ENCODE measurements at places on chromosomes 11 and 22.

- DNase-seq = no peak
Observed at GRCh38 chr11:23013509-23013908, 153.2 kb upstream of the CCDC179 start.

DNA sequence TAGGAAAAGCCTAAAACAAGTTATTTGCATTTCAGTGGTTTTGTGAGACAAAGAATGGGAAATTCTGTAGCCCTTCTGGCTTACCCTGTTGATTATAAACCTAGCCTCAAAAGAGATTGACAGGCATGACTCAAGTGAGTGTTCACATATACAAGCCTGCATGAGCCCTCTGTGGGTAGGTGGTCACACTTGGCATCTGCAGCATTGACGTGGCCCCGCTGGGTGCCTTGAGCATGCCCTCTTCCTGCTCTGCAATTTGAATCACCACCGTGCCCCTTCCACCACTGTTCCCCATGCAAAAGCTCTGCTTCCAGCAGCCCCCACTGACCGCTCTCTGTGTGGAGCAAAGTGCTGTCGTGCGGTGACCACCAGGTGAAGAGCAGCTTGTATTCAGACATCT lies 21.0 kb upstream of the ADSL start:
- peak; percentile 43 for DNase-seq

- DNase-seq = no peak
Observed at GRCh38 chr11:27039873-27040272, 742 bp upstream of the BBOX1 start.

GRCh38 chr11:69863544-69864200 lies 44.5 kb upstream of the FGF3 start:
- no peak for DNase-seq

DNA sequence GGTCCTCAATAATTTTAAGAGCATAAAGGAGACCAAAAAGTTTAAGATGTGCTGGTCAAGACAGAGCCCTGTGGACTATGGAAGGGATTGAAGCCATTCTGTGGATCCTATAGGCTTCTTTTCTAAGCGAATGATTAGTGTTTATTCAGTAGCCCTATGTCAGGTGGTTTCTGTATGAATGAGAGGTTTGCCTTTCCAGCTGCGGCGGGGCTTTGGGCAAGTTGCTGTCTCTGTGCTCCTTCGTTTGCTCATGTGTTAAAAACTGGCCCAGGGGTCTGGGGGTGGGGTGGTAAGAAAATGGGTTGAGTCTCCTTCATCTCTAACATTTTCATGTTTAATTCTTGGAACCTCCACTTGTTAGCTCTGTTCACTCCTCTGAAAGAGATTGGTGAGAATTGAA lies 105.3 kb downstream of the PTPRJ start:
- no peak for DNase-seq

DNA sequence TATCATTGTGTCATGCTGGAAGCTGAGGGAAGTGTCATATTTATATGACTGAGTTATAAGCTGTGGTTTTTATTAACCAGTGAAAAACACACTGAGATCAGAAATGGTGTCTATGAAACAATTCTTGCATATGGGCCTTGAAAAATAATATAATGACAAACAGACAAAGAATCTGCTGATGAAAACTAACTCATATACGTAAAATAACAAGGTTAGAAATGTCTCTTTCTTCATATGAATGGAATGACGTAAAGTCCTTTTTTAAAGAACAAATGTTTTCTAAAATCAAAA lies 48.8 kb upstream of the PHF21B start:
- no peak for DNase-seq

DNA sequence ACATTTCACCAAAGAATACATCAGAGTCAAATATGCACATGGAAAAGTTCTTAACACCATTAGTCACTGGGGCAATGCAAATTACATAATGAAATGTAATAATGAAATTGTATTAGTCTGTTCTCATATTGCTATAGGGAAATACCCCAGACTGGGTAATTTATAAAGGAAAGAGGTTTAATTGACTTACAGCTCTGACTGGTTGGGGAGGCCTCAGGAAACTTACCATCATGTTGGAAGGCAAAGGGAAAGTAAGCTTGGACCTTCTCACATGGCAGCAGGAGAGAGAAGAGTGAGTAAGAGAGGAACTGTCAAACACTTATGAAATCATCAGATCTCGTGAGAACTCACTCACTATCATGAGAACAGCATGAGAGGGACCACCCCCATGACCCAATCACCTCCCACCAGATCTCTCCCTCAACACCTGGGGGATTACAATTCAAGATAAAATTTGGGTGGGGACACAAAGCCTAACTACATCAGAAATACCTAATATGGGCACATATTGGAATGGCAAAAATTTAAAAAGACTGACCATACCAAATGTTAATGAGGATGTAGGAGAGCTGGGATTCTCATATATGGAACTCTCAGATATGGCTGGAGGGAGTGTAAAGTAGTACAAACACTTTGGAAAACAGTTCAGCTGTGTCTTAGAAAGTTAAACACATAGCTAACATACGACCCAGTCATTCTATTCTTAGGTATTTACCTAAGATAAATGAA lies 65.1 kb upstream of the CD44 start:
- DNase-seq = no peak

- DNase-seq = no peak
Observed at GRCh38 chr22:30186041-30186440, 60.5 kb downstream of the LIF start.

DNA sequence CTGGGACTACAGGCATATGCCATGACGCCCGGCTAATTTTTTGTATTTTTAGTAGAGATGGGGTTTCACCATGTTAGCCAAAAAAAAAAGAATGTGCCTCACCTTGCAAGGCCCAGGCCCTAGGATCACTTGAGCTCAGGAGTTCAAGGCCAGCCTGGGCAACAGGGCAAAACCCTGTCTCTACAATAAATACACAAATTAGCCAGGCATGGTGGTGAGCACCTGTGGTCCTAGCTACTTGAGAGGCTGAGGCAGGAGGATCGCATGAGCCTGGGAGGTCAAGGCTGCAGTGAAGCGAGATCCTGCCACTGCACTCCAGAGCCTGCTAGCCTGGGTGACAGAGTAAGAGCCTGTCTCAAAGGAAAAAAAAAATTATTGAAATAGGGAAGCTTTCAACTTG lies 8.1 kb upstream of the LDHC start:
- DNase-seq = no peak

GRCh38 chr22:47898946-47899345 lies 1136.5 kb downstream of the TBC1D22A start:
- no peak for DNase-seq

All from activated effector memory CD4-positive, alpha-beta T cell treated with Interleukin-2 at 50 U/mL for 16 hours (primary cell).